ENCODE measurements at places on chromosomes 16 and 17.
A peak's percentile ranks its signal among the peaks of the same experiment; 100 is the strongest.

- DNase-seq, result no peak
These were observed 20.2 kb downstream of the TOM1L1 start for GRCh38 chr17:54920819-54921218.

GRCh38 chr16:50274326-50275097 is 8.2 kb downstream of the ADCY7 start:
- no peak for DNase-seq

GRCh38 chr16:62829607-62830006 is 793.4 kb upstream of the CDH8 start:
- no peak for DNase-seq

- no peak for DNase-seq
These were observed 5.7 kb upstream of the ACTG1 start for GRCh38 chr17:81518113-81518784.

DNA sequence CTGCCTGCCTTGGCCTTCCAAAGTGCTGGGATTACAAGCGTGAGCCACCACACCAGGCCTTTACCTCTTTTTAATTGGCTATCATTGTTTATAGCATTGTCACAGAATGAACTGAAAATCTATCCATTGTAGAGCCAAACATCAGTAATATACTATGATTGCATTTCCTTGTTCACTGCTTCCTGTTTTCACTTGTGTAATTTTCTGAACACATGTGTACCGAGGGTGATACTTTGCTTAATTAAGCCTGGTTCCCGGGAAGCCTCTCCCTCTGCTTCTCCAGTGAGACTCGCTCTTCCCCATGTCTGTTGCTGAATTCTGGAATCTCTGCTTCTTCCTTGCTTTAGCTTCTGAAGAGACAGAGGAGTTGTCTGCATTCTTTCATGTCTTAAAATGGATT is 33.1 kb downstream of the POLR3E start:
- DNase-seq, result no peak

DNA sequence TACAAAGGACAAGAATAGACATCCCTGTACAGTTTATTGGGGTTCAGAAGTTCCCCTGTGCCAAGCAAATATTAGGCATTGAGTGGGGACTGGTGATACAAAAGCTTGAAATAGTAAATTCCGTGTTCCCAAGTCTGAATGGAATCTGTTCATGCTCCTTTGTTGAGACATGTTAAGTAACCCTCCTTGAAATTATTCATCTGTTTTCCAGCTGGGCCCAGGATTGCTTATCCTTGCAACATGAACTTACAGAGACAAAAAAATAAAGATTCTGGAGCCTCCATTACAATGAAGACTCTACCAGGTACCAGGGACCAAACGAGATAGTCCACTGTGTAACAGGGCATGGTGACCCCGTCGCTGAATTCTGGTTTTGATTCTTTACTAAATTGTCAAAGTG is 6.1 kb upstream of the CCL8 start:
- no peak for DNase-seq

GRCh38 chr16:1580956-1581355 is 30.9 kb downstream of the IFT140 start:
- no peak for DNase-seq

DNA sequence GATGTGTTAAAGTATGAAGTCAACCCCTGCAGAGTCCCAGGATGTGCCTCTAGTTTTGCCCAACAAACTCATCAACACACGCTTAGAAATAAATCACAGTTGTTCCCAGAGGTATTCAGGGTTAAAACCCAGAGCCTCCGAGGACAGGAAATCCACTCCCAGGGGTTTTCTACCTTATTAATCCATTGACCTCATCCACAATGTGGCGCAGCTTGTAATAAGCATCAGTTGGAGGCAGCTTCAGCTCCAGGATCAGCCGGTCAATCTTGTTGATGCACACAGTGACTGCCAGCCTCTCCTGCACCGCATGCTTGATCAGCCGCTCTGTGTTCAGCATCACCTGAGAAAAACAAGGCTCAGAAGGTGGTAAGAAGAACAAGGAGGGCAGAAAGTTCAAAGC is 23.5 kb downstream of the EFTUD2 start:
- no peak for DNase-seq

DNA sequence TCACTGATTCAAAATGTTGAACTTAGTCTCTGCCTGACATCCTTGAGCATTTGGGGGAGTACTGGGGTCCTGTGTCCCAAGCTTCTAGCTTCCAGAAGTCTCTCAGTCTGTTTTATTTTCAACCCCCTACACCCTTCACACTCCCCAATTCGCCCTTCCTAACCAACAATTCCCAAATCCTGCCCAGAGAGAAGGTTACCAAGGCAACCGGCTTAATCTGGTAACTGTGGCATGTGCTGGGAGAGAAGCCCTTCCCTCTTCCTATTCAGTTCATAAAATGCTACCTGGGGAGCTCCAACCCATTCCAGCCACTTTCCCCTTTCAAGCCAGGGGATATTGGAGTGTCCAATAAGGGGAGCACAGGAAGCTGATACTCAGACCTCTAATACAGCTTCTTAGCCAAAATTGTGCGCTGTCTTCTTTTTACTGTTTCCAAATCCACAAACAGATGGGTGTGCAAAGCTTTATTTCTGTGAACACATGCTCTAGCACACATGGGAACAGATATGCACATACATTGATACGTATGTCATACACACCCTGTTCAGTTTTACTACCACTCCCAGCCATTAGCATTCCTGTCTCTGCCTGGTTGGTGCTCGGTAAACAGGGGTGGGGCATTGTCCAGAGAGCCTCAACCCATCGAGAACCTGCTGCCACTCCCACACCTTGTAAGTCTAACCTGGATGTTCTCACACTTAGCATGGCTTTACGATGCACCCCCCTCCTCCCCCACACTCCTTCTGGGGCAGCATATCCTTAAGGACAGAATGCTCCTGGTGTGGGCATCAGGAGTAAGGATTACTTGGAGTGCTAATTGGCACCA is 1.1 kb upstream of the RAPGEFL1 start:
- no peak for DNase-seq

- DNase-seq, result no peak
These were observed 330 bp downstream of the CDH16 start for GRCh38 chr16:66918355-66918754.

DNA sequence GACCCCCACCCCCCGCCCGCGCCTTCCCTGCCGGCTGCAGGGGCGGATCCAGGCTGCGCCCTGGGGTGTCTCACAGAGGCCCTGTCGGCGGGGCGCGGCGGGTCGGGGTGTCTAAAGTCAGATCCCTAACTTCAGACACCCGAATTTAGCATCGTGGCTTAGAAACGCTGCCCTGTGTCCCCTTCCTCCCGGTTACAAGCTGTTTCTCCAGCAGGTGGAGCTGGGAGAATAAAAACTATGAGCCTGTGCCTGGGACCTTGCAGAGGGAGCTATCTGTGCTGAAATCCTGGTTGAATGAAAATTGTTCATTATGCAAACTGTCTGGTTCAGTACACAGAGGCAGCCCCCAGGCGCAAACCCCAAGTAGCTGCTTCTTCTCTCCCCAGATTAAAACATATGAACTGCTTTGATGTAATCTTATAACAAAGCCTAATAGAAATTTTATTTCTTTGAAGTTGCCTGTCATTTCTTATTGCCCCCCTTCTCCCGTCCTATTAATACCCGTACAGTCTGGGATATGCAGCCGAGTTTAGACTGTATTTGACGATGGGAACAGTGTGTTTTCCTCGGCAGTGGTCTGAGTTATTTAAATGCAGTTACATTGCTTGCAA is 79.0 kb downstream of the RPA1 start:
- DNase-seq, result peak; percentile 64

GRCh38 chr16:8591451-8591850 is 1.1 kb upstream of the TMEM114 start:
- no peak for DNase-seq

- DNase-seq, result no peak
These were observed 79.0 kb downstream of the HAPSTR1 start for GRCh38 chr16:9170470-9170869.

GRCh38 chr16:5851393-5851982 is 753.9 kb upstream of the EEF2KMT start:
- no peak for DNase-seq

- DNase-seq, result no peak
These were observed 826 bp upstream of the MPO start for GRCh38 chr17:58281511-58282011.

DNA sequence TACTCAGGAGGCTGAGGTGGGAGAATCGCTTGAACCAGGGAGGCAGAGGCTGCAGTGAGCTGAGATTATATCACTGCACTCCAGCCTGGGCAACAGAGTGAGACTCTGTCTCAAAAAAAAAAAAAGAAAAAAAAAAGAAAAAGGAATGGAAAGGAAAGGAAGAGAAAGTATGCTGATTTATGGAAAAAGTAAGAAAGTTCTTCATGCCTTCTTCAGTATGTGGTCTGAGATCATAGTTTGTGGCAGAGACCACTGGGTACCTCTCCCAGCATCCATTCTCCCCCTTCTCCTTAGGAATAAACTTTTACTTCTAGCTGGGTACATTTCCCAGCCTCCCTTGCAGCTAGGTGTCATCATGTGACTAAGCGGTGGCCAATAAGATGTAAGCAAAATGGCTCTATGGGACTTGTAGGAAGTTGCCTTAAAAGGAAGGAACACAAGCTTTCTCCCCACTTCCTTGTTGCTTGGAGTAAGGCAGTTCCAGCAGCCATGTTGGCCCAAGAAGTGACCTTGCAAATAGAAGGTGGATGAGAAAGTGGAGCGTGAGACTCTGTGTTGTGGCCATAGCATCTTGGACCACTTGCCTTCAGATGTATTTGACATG is 26.1 kb upstream of the XPO6 start:
- DNase-seq, result no peak

DNA sequence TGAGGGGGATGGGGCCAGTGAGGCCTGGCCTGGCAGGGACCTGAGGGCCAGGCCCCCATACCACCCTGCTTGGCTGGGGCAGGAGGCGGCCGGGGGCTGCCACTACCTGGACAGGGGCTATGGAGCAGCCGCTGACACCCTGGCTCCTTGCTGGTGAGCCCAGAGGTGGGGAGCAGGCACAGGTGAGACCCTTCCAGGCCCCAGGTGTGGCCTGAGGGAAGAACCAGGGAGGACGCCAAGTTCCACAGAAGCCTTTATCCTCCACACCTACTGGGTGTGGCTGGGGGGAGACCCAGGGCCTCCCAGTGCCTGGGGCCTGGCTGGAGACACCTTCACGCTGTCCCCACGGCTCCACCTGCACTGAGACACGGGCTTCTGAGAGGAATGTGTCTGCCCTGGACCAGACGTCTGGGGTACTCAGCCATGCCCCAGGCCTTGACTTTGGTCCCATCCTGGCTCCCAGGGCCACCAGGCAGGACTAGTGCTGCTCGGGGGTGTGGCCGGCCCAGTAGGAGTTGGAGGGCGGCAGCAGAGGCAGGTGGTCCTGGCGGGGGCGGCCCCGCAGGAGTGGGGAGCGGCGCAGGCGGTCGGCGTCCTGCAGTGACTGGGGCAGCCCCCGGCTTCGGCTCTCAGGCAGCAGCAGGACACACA is 4.7 kb downstream of the SLC22A31 start:
- no peak for DNase-seq

GRCh38 chr16:22946433-22946832 is 132.5 kb downstream of the HS3ST2 start:
- no peak for DNase-seq

- no peak for DNase-seq
These were observed 10.3 kb downstream of the DNAH2 start for GRCh38 chr17:7727886-7728285.

GRCh38 chr16:89570342-89570923 is 5.1 kb upstream of the CPNE7 start:
- DNase-seq, result no peak

- DNase-seq, result no peak
These were observed 107.9 kb downstream of the SMG6 start for GRCh38 chr17:2195729-2196128.

GRCh38 chr17:69346766-69347165 is 19.8 kb upstream of the ABCA5 start:
- no peak for DNase-seq

GRCh38 chr16:75257886-75258806 is 6.7 kb upstream of the BCAR1 start:
- no peak for DNase-seq

GRCh38 chr16:921321-921905 is 49.4 kb downstream of the LMF1 start:
- DNase-seq, result no peak

- no peak for DNase-seq
These were observed 139.4 kb downstream of the C16orf78 start for GRCh38 chr16:49513040-49513439.

GRCh38 chr17:69607162-69607834 is 192.8 kb downstream of the MAP2K6 start:
- peak; percentile 89 for DNase-seq

GRCh38 chr16:29745853-29746345 is at the start of gene C16orf54:
Gene C16orf54 (minus strand): TSS chr16:29745990. CDS start chr16:29744951, 1,039 bp downstream.
- no peak for DNase-seq

DNA sequence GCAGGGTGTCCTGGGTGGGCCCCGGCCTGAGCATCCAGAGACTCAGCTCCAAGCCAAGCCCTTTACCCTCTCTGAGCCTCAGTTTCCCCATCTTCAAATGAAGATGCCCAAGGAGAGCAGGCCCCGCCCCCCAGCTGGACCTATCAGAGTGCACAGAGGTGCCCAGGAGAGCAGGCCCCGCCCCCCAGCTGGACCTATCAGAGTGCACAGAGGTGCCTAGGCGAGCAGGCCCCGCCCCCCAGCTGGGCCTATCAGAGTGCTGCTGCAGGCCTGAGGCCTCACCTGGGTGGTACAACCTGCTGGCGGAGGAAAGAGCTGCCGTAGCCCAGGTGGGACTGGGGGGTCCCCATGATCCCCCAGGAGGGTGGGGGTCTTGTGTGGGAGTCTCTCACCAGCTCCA is 3.4 kb upstream of the SSTR5 start:
- DNase-seq, result no peak

- no peak for DNase-seq
These were observed 1.3 kb downstream of the C17orf67 start for GRCh38 chr17:56832446-56832845.

DNA sequence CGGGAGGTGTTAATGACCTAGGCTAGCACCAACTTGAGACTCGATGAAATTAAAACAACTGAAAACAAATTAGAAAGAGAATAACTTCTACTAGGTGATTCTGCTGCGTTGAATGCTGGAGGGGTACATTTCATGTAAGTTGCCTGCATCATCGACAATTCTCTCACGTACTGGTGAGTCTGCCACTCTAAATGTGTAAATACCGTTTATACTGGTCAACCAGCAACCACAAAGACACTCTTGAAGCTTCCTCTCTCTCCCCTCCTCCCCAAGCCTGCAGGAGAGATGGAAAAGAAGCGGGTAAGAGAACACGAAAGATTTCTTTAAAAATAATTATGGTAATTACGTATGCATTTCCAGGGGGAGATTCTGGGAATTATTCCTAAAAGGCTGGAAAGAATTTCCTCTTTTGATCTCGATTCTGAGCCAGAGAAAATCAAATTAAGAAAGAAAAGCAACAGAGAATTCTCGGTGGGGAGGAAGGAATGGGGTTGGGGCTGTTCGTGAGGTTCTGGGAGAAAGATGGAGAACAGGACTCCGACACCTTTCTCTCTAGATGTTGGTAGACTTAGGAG is 68.6 kb upstream of the MRTFB start:
- no peak for DNase-seq

GRCh38 chr17:17110520-17110919 is 68.3 kb downstream of the MPRIP start:
- no peak for DNase-seq

- peak; percentile 81 for DNase-seq
These were observed 23.0 kb downstream of the ARHGAP23 start for GRCh38 chr17:38451030-38451839.
